Activated CD4-positive, alpha-beta memory T cell treated with anti-CD3 and anti-CD28 coated beads for 36 hours (primary cell): ENCODE measurements at places on chromosomes 6 and 20. TPM values are rescaled to one million over a fixed set of nuclear protein-coding genes. Genes with fewer than 3 reads are reported as not detected.
A peak's percentile ranks its signal among the peaks of the same experiment; 100 is the strongest.

DNA sequence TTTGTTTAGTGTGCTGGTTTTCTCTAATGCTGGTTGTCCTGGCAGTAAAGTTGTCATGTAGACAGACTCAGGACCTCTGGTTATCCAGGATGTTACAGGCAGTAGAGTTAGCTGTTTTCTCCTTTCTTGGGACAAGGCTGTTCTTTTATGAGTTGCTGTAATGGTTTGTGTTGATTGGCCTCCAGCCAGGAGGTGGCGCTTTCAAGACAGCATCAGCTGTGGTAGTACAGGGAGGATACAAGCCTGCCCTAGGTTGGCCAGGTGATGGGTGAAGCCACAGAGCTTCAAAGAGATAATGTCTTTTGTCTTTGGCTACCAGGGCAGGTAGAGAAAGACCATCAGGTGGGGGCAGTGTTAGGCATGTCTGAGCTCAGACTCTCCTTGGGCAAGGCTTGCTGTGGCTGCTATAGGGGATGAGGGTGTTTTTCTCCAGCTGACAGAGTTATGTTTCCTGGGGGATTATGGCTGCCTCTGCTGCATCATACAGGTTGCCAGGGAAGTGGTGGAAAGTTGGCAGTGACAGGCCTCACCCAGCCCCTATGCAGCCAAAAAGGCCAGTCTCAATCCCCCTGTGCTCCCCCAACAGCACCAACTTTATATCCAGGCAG lies 127.2 kb upstream of the TAB2 start:
- H3K27me3 ChIP-seq = no peaks in the 10 kb centered on the region
- peaks cover 9% of the 10 kb centered on the region for H3K36me3 ChIP-seq
- no peak overlapping the region for H3K4me3 ChIP-seq

DNA sequence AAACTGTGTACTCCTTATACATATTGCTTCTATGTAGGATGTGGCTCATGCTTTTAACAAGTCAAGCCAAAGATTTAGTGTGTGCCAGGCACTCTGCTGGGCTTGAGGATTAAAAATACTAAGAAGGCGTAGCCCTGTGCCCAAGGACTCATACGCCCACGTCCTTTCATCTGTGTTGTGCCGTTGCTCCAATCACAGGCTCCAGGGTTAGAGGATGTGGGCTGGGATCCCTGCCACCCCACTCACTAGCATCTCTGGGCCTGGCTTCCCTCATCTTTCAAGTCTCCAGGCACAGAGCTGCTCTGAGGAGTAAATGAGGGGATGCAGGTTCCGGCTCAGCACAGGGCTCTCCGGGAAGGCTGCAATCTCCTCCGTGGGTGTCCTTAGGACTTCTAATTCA lies 214.2 kb downstream of the SYNDIG1 start:
- no peak overlapping the region for H3K27ac ChIP-seq
- no peak for DNase-seq
- no peaks in the 10 kb centered on the region for H3K27me3 ChIP-seq
- no peaks in the 10 kb centered on the region for H3K4me1 ChIP-seq
- no peaks in the 10 kb centered on the region for H3K36me3 ChIP-seq

Gene CENPQ
- 20.5 TPM for total RNA-seq

DNA sequence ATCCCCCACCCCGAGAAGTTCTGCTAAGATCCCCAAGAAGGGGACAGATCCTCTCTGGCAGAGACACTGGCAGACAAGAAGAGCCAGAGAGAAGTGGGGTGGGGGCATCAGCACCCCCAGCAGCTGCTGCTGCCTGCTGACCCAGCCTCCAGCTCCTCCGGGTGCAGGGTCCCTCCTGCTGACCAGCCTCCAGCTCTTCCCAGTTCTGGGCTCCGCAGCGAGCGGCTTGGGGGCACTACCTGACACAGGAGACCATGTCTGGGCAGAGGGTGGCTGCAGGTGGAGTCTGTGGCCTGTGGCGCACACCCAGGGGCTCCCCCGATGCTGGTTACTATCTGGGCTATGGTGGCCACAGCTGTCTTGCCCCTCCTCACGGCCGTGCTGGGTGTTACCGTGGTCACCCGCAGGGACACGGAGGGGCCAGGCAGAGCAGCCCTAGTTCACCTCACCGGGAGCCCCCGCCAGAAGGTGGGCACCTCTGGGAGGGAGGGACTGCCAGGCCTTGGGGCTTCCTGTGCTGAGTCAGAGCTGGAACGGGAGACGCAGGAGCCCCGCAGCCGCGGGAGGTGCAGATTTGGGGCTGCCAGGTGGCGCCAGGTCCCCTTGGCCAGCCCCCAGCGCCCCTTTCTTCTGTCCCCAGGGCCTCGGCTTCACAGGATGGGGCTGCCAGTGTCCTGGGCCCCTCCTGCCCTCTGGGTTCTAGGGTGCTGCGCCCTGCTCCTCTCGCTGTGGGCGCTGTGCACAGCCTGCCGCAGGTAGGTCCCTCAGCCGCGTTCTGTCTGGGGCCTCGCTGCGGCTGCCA lies 630 bp downstream of the LIME1 start:
- peak overlapping the region; percentile 83 for H3K27ac ChIP-seq
- no peaks in the 10 kb centered on the region for H3K27me3 ChIP-seq
- peaks cover 10% of the 10 kb centered on the region for H3K36me3 ChIP-seq
- H3K4me3 ChIP-seq = peak overlapping the region; percentile 69
- peaks cover 19% of the 10 kb centered on the region for H3K4me1 ChIP-seq
- DNase-seq = peak; percentile 73

DNA sequence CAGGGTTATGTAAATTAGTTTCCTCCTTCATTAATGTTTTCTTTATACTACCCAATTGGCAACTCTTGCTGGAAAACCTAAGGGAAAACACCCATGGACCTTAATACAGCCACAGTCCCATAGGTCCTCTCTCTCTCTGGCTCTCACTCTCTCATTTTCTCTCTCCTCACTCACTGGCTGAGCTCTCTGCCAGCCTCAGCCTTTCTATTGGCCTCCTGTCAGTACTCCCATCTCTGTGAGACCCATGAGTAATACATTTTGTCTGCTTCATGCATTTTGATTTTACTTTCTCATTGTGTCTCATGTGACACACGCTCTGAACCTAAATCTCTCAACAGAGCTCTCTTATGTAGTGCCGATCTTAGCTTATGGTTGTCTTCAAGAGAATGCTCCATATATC lies 907.5 kb downstream of the C6orf118 start:
- H3K27me3 ChIP-seq = no peaks in the 10 kb centered on the region
- no peak overlapping the region for H3K4me3 ChIP-seq
- DNase-seq = no peak
- H3K27ac ChIP-seq = no peak overlapping the region
- no peaks in the 10 kb centered on the region for H3K36me3 ChIP-seq

- peaks cover 39% of the 10 kb centered on the region for H3K4me1 ChIP-seq
- H3K27me3 ChIP-seq = no peaks in the 10 kb centered on the region
- H3K27ac ChIP-seq = peak within 1 kb of the TSS; percentile 86
- peak; percentile 93 for DNase-seq
- peaks cover 33% of the 10 kb centered on the region for H3K36me3 ChIP-seq
These were observed at the start of gene RPP21 for GRCh38 chr6:30344868-30345671. Gene RPP21 (plus strand): TSS chr6:30345156. CDS start chr6:30345172, 16 bp downstream.

DNA sequence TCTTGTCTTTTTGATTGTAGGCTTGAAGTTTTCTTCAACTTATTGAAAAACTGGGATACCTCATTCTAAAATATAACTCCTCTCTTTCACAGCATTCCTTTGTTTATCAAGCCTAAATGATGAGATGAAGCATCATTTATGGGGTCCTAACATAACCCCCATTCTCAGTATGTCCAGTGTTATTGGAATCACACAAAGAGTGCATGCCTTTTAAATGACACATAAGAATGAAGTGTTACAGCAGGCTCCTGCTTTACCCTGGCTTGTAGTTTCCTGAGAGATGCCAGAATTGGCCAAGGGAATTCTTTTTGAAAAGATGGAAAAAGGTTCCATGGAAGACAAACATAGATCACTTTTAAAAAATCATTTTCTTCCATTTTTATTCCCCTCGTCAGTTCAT lies 502.4 kb downstream of the BCKDHB start:
- no peak for DNase-seq
- H3K4me3 ChIP-seq = no peak overlapping the region
- no peaks in the 10 kb centered on the region for H3K36me3 ChIP-seq
- no peak overlapping the region for H3K27ac ChIP-seq
- H3K27me3 ChIP-seq = no peaks in the 10 kb centered on the region

- no peak overlapping the region for H3K27ac ChIP-seq
- H3K36me3 ChIP-seq = no peaks in the 10 kb centered on the region
- no peaks in the 10 kb centered on the region for H3K4me1 ChIP-seq
- peaks cover 10% of the 10 kb centered on the region for H3K27me3 ChIP-seq
These were observed 173.7 kb downstream of the PHACTR1 start for GRCh38 chr6:12890171-12890790.

GRCh38 chr20:56249244-56249955 lies 868 bp downstream of the MC3R start:
- DNase-seq = peak; percentile 50
- no peak overlapping the region for H3K4me3 ChIP-seq
- H3K27me3 ChIP-seq = peaks cover 31% of the 10 kb centered on the region
- no peaks in the 10 kb centered on the region for H3K4me1 ChIP-seq
- no peak overlapping the region for H3K27ac ChIP-seq

DNA sequence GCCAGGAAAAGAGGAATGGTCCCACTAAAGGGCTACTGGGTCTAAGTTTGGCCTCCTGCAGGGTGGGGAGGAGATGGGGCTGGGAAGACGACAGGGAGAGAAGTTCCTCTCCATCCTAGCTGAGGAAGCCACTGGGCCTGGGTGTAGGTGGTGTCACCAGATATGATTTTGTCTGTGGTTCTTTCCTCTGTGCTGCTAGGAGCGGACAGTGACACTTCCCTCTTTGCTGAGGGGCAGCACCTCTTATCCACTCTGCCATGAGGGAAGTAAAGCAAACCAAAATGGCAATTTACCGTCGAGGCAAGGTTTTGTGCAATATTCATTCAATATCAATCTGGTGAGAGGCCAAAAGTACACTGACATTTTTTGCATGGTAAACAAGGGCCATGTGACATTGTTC lies 33.0 kb upstream of the NR2E1 start:
- no peak for DNase-seq
- H3K27me3 ChIP-seq = peaks cover 62% of the 10 kb centered on the region
- H3K27ac ChIP-seq = no peak overlapping the region
- peaks cover 9% of the 10 kb centered on the region for H3K4me1 ChIP-seq
- H3K4me3 ChIP-seq = peak overlapping the region; percentile 72

Gene ADGB
- total RNA-seq = 0.56 TPM

Gene SIM1
- total RNA-seq = not detected

GRCh38 chr6:64750910-64751309 lies 956.1 kb downstream of the EYS start:
- no peaks in the 10 kb centered on the region for H3K36me3 ChIP-seq
- no peak for DNase-seq
- no peak overlapping the region for H3K27ac ChIP-seq
- no peak overlapping the region for H3K4me3 ChIP-seq
- no peaks in the 10 kb centered on the region for H3K27me3 ChIP-seq

Gene NOTCH4
- 0.31 TPM for total RNA-seq

Gene LBP
- total RNA-seq = not detected

Gene MTFR2
- total RNA-seq = 25.2 TPM

Gene PTCHD4
- total RNA-seq = not detected

Gene PRDM13
- not detected for total RNA-seq

DNA sequence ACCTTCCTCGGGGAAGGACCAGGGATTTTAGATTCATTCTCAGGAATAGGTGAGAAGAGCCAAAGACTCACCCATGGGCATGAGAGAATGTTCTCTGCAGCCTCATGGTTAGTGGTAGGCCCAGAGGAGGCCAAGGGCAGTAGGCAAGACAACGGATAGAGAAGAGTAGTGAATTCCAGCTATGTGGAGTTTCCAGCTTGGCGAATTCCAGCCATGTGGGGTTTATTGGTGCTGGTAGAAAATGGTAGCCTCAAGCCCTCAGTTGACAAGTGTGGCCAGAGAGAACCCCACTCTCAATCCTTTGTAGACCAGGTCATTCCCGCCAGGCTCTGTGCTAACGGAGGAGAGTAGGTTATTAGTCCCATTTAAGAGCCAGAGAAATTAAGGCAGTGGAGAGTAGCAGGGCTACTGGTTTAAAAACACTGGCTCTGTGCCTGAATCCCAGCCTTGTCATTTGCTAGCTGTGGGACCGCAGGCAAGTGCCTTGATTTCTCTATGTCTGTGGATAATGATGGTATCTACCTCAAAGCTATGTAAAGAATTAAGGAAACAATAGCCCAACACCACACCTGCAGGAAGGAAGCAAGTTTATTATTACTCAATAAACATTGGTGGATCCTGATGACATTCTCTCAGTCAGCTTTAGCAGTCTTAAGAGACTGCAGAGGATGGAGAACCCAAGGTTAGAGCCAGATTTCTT lies 2.0 kb upstream of the SLC9A8 start:
- H3K4me1 ChIP-seq = peaks cover 46% of the 10 kb centered on the region
- no peaks in the 10 kb centered on the region for H3K27me3 ChIP-seq
- no peak for DNase-seq
- no peak overlapping the region for H3K27ac ChIP-seq
- H3K36me3 ChIP-seq = peaks cover 16% of the 10 kb centered on the region

DNA sequence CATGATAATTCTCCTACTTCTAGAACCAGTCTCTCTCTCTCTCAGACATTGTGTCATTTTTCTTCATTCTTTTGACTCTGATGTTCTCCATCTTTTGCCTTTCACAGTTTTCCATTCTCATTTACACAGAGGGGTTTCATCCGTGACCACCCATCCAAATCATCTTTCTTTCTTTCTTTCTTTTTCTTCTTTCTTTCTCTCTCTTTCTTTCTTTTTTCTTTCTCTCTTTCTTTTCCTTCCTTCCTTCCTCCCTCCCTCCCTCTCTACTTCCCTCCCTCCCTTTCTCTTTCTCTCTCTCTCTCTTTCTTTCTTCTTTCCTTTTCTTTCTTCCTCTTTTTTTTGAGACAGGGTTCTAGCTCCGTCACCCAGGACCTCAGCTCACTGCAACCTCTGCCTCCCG lies 19.9 kb upstream of the SASH1 start:
- H3K27me3 ChIP-seq = peaks cover 9% of the 10 kb centered on the region
- H3K36me3 ChIP-seq = no peaks in the 10 kb centered on the region
- DNase-seq = no peak
- no peak overlapping the region for H3K27ac ChIP-seq

DNA sequence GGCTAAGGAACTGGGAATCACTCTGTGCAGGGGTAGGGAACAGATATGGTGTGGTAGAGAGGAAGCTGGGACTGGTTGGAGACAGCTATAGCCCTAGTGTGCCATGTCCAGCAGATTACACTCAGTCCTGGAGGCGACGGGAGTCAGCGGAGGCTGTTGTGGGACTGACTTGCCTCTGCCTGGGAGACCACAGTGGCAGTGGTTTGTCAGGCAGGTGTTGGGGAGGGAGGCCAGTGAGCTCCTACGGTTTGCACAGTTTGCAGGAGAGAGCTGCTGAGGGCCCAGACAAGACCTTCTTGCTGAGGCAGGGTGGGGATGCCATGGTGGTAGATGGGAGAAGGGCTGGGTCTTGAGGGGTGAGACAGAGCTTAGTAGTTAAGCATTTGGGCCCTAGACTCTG lies 4.9 kb downstream of the PLCG1 start:
- H3K27me3 ChIP-seq = no peaks in the 10 kb centered on the region
- peaks cover 21% of the 10 kb centered on the region for H3K36me3 ChIP-seq
- H3K4me3 ChIP-seq = peak overlapping the region; percentile 94

DNA sequence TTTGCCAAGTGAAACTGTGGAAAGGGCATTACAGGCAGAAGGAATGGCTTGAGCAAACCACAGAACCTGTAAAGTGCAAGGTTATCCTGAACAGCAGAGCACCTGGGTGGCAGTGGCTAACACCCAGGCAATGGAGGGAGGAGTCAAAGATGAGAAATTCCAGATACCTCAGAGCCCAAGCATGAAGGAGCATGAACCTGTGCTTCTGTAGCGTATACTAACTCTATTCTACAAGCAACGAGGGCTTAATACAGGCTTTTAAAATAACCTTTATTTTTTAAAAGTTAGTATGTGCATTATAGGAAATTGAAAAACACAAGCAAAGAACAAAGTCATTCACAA lies 77.0 kb downstream of the CNBD2 start:
- H3K27ac ChIP-seq = no peak overlapping the region
- no peaks in the 10 kb centered on the region for H3K27me3 ChIP-seq
- peaks cover 30% of the 10 kb centered on the region for H3K4me1 ChIP-seq
- peaks cover 34% of the 10 kb centered on the region for H3K36me3 ChIP-seq
- DNase-seq = no peak
- no peak overlapping the region for H3K4me3 ChIP-seq
